Hepatocyte (in vitro differentiated cells): ENCODE measurements at places on chromosomes 3 and 15. TPM values are rescaled to one million over a fixed set of nuclear protein-coding genes. Genes with fewer than 3 reads are reported as not detected.

The HYAL1 gene
- 5.5 and 11.8 TPM in 2 replicates for polyA plus RNA-seq

The IGDCC3 gene
- 14.8 and 33.0 TPM in 2 replicates for polyA plus RNA-seq

The COL8A1 gene
- 0.41 and 0.61 TPM in 2 replicates for polyA plus RNA-seq

The RASGRP1 gene
- 0.41 and 1.3 TPM in 2 replicates for polyA plus RNA-seq

The PRICKLE2 gene
- polyA plus RNA-seq, result 8.5 TPM in 2 replicates

The GOLGA6B gene
- not detected in 2 replicates for polyA plus RNA-seq

The MUSTN1 gene
- polyA plus RNA-seq, result 0.27 TPM in 1 of 2 replicates, not detected in the other

The RPN1 gene
- 386 and 422 TPM in 2 replicates for polyA plus RNA-seq

The SNTN gene
- not detected in 2 replicates for polyA plus RNA-seq

The SEMA7A gene
- 2.4 and 4.6 TPM in 2 replicates for polyA plus RNA-seq

The CYP8B1 gene
- 2.2 and 4.5 TPM in 2 replicates for polyA plus RNA-seq

The RABL3 gene
- 16.8 and 23.7 TPM in 2 replicates for polyA plus RNA-seq

The BCHE gene
- polyA plus RNA-seq, result 4.1 and 5.4 TPM in 2 replicates

The NR2C2 gene
- polyA plus RNA-seq, result 14.7 and 20.4 TPM in 2 replicates

The ZPLD1 gene
- 0.30 and 0.56 TPM in 2 replicates for polyA plus RNA-seq
